Bronchus fibroblast of lung (primary cell): ENCODE measurements at places on chromosomes 2 and 18. TPM values are rescaled to one million over a fixed set of nuclear protein-coding genes. Genes with fewer than 3 reads are reported as not detected.

The DUSP19 gene
- 1.2 and 1.5 TPM in 2 replicates for total RNA-seq

The COPS8 gene
- total RNA-seq, result 154 and 179 TPM in 2 replicates

The IL36RN gene
- total RNA-seq, result not detected in 2 replicates

The SIX3 gene
- total RNA-seq, result not detected in 2 replicates

The FEV gene
- not detected in 2 replicates for total RNA-seq

The PXDN gene
- total RNA-seq, result 153 and 161 TPM in 2 replicates

The POTEF gene
- total RNA-seq, result not detected in 2 replicates

The RALBP1 gene
- 51.7 and 57.0 TPM in 2 replicates for total RNA-seq

The ALLC gene
- total RNA-seq, result not detected in 2 replicates

The AKAIN1 gene
- total RNA-seq, result not detected in 2 replicates

The PPP1R1C gene
- total RNA-seq, result 0.15 and 0.34 TPM in 2 replicates

The UPP2 gene
- not detected in 2 replicates for total RNA-seq

The CIB4 gene
- not detected in 2 replicates for total RNA-seq

The RAB31 gene
- total RNA-seq, result 9.7 and 9.9 TPM in 2 replicates

The NAPG gene
- total RNA-seq, result 15.0 and 18.3 TPM in 2 replicates

The TNFAIP6 gene
- 7.4 and 8.1 TPM in 2 replicates for total RNA-seq

The COLEC12 gene
- 14.8 and 15.2 TPM in 2 replicates for total RNA-seq

The NT5DC4 gene
- not detected in 2 replicates for total RNA-seq

The CYP1B1 gene
- total RNA-seq, result 81.6 and 86.6 TPM in 2 replicates

The NEB gene
- under 0.01 and 0.17 TPM in 2 replicates for total RNA-seq

The NBEAL1 gene
- total RNA-seq, result 6.7 and 12.4 TPM in 2 replicates

The RAB10 gene
- total RNA-seq, result 74.2 and 90.1 TPM in 2 replicates

The GAREM2 gene
- total RNA-seq, result 0.34 and 0.45 TPM in 2 replicates

The PDE11A gene
- not detected in 2 replicates for total RNA-seq

The CCDC74A gene
- total RNA-seq, result 14.6 and 15.5 TPM in 2 replicates

The LBX2 gene
- total RNA-seq, result 1.3 and 3.4 TPM in 2 replicates

The TFCP2L1 gene
- under 0.01 TPM in 1 of 2 replicates, not detected in the other for total RNA-seq

The CD8B2 gene
- not detected in 2 replicates for total RNA-seq

The UGT1A9 gene
- not detected in 2 replicates for total RNA-seq

The RAX gene
- not detected in 2 replicates for total RNA-seq

The DNAJC5G gene
- total RNA-seq, result not detected in 2 replicates

The ITGA6 gene
- total RNA-seq, result 38.4 and 44.4 TPM in 2 replicates

The HRH4 gene
- not detected in 2 replicates for total RNA-seq

The NPAS2 gene
- 14.6 and 31.8 TPM in 2 replicates for total RNA-seq

The TUBA3E gene
- not detected in 2 replicates for total RNA-seq

The FAP gene
- 33.3 and 40.7 TPM in 2 replicates for total RNA-seq

The PTRHD1 gene
- 34.6 and 36.3 TPM in 2 replicates for total RNA-seq

The TEX44 gene
- not detected in 2 replicates for total RNA-seq

The TTN gene
- under 0.01 and 0.17 TPM in 2 replicates for total RNA-seq

The CHAC2 gene
- total RNA-seq, result 7.9 and 8.5 TPM in 2 replicates

The ELOA2 gene
- total RNA-seq, result not detected in 2 replicates

The APLF gene
- total RNA-seq, result 1.6 and 2.2 TPM in 2 replicates

The UCN gene
- total RNA-seq, result 0.15 and 0.84 TPM in 2 replicates

The PLGLB2 gene
- total RNA-seq, result 0.89 TPM in 1 of 2 replicates, not detected in the other

The RGPD8 gene
- 1.6 and 2.4 TPM in 2 replicates for total RNA-seq

The HOXD3 gene
- not detected in 2 replicates for total RNA-seq
